ENCODE measurements at places on chromosomes 12 and 14. TPM values are rescaled to one million over a fixed set of nuclear protein-coding genes. Genes with fewer than 3 reads are reported as not detected.

Gene CMKLR1
- total RNA-seq = 7.2 TPM

Gene CCDC38
- 0.09 TPM for total RNA-seq

Gene HOXC13
- not detected for total RNA-seq

Gene OR2AP1
- total RNA-seq = not detected

Gene LBHD2
- not detected for total RNA-seq

Gene KRT8
- total RNA-seq = 259 TPM

Gene CCDC88C
- 5.2 TPM for total RNA-seq

Gene KRT82
- not detected for total RNA-seq

Gene PRB2
- total RNA-seq = not detected

Gene CKAP4
- total RNA-seq = 35.6 TPM

Gene FAIM2
- total RNA-seq = 31.1 TPM
